ENCODE measurements at places on chromosomes 7 and 10.

- no peak for DNase-seq
These were observed 149.7 kb downstream of the DKK1 start for GRCh38 chr10:52463826-52464225.

DNA sequence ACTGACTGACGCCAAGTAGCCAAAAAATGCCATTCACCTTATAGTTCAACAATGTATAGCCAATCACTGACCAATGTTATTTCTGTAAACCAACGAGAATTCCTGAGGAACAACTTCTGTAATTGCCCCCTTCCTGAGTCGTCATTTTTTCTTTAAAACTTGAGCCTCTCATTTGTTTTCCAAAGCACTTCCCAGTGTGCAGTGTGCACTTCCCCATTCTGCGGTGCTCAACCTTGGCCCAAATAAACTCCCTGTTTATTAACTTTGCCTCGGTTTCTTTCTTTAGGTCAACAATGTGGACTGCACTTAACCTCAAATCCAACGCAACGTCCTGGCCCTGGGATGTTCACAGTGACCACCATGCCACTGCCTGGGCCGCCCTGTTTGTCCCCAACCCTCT lies 15.1 kb downstream of the PKD1L1 start:
- no peak for DNase-seq

DNA sequence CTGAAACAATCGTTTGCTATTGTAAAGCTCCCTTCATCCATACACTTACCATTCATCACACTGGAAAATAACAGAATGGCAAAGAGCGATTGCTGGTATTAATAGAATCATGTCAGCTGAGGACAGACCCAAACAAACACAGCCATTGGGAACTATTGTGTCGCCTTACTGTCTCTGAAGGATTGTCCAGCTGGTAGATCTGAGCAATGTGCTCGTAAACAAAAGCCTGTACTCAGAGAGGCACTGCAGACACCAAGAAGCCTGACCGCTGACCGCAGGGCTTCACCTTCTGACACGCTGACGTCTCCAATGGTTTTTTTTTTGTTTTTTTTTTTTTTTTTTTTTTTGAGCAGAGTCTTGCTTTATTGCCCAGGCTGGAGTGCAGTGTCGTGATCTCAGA lies 151.0 kb upstream of the FRMD4A start:
- DNase-seq = no peak

DNA sequence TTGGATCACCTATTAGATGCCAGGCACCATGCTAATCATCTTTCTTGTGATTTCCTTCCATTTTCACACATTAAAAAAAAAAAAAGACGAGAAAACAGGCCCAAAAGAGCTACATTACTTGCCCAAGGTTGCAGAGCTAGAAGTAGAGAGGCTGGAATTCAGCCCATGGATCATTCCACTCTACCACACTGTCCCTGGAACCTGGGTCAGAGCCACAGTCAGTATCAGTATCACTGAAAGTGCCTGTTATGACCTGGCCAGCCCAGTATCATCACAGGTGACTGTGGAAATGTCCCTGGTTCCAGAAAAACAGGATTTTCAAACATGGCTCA lies 3.3 kb upstream of the FLNC start:
- no peak for DNase-seq

DNA sequence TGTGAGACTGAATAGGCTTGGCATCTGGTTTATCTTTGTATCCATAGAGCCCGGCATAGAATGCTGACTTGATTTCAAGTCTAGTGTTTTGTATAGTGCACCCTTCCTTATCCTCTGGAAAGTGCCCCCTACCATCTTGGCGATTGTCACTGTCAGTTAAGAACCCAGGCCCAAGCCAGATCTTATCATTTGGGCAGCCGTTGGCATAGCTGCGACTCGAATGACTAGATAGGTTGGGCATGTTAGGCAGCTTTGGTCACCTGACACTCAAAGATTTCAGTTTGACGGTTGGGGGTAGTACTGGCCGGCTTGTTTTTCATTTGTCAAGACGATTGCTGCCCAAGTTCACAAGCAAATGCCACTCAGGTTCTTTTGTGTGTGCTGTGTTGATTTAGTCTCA lies 6.6 kb downstream of the NIPSNAP2 start:
- DNase-seq = peak; percentile 36

GRCh38 chr10:96968682-96969423 lies 136.8 kb downstream of the LCOR start:
- no peak for DNase-seq

GRCh38 chr7:125926621-125927020 lies 997.0 kb upstream of the POT1 start:
- DNase-seq = no peak

DNA sequence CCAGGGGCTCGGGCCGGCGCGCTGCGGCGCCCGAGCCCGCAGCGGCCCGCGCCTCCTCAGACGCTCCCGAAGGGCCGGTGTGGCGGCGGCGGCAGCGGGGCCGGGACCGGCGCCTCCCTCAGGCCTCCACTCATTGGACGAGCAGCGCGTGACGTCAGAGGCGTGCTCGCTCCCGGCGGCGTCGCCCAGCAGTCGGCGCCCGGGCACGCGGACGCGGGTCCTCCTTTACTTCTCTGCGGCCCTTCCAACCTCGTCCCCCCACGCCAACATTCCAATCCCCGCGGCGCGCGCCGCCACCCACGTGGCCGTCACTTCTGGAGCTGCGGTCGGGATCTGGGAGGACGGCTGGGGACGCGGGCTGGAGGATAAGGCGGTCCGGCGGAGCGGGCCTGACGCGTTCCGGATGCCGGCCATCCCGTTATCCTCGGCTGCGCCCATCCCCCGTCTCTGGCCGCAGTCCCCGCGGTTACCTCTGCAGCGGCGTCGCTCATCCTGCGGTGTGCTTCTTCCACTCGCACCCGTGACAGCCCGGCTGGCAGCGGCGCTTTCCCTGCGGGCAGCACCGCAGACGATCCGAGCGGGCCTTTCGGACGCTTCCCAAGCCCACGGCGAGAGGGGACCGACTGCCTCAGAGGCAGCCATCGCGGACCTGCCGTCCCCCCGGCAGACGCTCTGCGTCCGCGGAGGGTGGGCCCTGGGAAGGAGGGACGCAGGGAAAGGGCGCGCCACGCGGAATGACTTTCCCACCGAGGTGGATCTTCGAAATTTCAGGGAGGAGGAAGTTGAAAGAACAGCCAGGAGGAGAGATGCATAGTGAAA lies at the start of gene PDZD8:
PDZD8 (minus strand) TSS at position 81 of the 819 bp plus-strand sequence. CDS start 213 bp downstream, outside the sequence.
- DNase-seq = peak; percentile 94

DNA sequence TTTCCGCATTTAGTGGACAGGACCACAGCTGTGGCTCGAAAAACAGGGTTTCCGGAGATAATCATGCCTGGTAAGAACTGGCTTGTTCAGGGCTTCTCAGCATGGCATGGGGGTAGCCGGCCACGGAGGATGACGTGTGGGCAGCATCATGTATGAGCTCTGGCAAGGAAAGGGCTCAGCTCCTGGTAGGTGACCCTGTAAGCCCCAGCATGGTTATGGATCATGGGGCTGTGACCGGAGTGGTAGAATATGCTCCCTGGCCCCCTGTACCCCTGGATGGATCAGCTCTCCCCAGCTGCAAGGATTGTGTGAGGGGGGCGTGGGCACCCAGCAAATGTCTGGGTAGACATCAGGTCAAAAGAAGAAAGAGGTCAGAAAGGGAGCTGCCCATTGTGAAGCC lies 113.5 kb downstream of the DOCK1 start:
- DNase-seq = no peak
